ENCODE measurements at places on chromosomes 3 and 15. TPM values are rescaled to one million over a fixed set of nuclear protein-coding genes. Genes with fewer than 3 reads are reported as not detected.

The IL12A gene
- total RNA-seq: 3.0 TPM

The PRSS50 gene
- not detected for total RNA-seq

The ZIC4 gene
- not detected for total RNA-seq

The ESYT3 gene
- 2.6 TPM for total RNA-seq

DNA sequence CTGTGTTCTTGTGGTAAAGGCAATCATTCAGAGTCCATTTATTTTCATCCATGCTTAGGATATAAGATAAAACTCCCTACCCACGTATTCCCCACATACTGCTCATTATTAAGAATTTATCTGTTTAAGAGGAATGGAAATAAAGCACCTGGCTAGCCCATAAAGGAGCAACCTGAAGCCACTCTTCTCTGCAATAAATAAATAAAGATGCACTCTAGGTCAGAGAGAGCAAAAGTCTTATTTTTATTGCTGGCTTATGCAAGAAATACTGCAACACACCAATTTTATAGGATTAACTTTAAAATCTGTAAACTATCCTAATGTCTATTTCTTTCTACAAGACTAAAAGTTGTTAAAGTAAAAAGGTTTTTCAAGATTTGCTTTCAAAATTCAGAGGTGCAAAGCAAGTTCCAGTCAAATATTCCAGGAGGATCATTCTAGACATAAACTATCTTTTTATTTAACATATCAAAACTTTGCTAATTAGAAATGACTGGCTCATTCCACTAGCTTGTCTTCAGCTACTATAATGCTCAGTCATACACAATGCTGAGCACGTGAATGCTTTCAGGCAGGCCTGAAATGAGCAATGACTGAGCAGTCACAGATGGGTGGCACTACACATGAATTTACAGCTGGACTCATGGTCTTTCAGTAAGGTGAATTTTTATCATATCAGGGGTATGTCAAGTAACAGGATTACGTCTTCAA, 7.1 kb downstream of the TJP1 start:
- peak; percentile 37 for DNase-seq

- DNase-seq: no peak
Measured at GRCh38 chr15:63243101-63243500, 34.3 kb upstream of the APH1B start.

GRCh38 chr3:105473521-105474223, 107.0 kb downstream of the ALCAM start:
- peak; percentile 99 for DNase-seq

DNA sequence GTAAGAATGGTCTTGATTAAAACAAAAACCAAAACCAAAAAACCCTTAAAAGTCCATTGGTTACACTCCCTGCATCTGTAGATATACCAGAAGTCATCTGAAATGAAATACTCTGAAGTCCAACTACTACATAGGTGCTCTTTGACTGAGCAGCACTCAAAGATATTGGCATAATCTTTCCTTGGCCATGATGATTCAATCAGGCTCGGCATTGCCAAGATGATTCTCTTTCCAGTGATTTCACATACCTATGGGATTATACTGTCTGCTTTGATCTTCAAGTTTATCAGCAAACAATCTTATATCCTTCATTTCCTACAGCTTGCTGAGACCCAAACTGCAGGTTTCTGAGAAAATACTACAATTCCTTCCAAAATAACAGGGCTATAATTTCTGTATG, 35.9 kb upstream of the DIPK2A start:
- no peak for DNase-seq

DNA sequence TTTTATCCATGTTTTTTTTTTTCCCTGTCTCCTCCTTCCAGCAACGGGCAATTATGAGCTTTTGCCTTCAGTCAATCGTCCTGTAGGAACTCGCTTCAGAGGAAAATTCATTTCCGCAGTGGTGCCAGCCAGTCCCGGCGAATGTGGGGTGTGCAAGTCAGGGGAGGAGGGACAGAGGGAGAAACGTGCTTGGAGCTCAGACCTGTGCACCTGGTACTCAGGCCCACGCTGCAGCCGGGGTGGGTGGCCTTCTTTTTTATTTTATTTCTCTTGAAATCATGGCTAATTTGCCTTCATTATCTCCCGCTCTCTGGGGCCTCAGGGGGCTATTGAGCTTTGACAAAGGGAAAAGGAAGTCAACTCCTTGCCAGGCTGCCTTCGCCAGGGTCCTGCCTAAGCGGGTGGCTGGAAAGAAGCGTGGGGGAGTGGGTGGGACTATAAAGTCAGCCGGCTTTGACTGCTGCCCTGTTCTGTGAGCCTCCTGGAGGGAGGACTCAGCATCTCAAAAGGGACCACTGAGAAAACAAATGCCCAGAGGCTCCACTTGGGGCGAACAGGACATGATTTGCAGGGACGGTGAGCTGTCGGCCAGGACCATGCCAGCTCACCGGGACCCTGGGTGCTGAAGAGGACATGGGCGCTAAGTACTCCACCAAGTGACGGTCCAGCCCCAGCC, 5.5 kb downstream of the GRIP2 start:
- no peak for DNase-seq

DNA sequence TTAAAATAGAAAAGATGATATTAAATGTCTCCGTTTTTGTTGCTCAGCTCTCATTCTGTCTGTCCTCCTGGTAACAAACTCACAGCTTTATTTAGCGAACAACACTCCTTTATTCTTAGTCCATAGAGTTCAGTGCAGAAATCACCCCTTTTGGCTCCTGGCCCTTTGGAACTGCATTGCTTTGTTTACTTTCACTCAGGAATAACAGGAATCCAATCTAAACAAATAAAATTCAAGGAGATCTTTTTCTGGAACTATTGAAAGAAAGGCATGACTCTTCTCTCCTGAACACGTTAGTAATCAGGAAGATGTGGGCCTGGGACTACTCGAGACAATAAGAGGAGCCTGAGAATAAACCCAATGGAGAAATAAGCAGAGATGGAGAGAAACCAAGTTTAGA, 409.2 kb downstream of the DIPK2A start:
- no peak for DNase-seq

Measured in astrocyte (in vitro differentiated cells and primary cell).